Epithelial cell of proximal tubule (primary cell): ENCODE measurements at places on chromosomes 6 and 20. TPM values are rescaled to one million over a fixed set of nuclear protein-coding genes. Genes with fewer than 3 reads are reported as not detected.

GRCh38 chr6:31861919-31862343, 690 bp downstream of the NEU1 start:
- DNase-seq = no peak

DNA sequence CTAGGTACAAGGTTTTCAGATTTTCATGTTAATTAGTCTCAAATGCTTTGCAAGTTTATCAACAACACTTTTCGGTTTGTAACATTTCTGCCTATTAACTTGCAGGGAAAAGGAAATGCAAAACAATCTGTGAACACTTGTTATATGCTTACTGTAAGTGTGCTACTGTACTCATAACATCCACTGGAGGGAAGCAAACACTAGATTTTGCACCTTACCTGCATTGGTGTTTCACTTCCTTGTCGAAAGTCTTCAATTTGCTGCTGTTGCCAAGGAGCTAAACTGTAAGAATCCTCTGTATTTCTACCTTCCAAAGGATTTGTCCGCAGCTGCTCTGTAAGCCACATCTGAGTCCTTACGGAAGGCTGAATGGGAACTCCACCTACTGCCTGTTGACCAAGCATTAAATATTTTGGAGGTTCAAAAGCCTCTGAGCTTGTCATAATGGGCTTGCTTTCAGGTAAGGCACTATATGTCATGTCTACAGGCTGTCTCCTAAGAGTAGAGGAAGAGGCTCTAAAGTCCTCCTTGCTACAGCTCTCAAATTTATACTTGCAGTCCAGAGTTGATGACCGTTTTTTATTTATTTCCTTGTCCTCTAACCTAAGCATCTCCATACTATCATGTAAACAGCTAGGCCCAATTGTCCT, 17.3 kb downstream of the PLN start:
- no peak for DNase-seq

DNA sequence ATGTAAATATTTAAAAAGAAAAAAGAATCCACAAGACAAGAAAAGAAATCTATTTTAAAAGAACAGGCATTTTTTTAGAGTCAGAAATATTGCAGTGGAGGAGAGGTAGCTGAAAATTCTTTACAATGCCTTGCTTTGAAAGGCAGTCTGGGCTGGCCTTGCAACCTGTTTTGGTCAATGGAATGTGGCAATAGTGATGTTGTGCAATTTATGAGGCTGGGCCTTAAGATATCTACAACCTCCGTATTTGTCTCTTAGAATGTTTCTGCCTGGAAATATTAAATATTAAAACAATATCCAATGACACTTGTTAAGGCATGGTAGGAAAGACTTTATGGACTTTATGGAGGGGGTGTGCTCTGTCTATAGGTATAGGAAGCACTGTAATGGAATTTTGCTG, 14.8 kb upstream of the SCGN start:
- no peak for DNase-seq

- DNase-seq = no peak
Observed at GRCh38 chr20:22403022-22403631, 181.2 kb downstream of the FOXA2 start.

DNA sequence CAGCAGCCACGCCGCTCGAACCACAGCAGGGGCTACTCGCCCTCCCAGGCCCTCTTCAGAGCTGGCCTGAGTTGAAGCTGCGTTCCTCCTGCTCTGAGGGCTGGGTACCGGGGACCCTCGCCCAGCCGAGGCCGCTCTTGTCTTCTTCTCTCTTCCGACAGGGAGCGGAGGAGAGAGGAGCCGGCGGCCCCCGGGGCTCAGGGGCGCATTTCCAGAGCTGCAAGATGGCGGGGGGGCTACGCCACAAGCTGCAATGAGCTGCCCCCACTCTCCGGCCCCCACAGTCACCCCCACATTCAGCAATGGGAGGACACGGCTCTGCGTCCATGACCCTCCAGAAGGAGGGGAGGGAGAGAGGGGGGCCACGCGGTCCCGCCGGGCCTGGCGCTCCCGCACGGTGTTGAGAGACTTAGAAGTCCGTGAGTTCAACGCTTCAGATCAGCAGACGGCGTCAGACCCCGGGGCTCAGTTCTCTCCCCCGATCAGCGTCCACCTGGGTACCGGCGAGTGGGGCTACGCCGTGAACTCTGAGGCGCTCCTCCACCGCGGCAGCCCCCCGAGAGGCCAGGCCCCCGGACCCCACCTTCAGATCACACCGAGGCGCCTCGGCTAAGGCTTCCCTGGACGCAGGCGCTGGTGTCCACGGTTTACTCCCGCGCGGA, 31.6 kb downstream of the SLC2A4RG start:
- DNase-seq = no peak

DNA sequence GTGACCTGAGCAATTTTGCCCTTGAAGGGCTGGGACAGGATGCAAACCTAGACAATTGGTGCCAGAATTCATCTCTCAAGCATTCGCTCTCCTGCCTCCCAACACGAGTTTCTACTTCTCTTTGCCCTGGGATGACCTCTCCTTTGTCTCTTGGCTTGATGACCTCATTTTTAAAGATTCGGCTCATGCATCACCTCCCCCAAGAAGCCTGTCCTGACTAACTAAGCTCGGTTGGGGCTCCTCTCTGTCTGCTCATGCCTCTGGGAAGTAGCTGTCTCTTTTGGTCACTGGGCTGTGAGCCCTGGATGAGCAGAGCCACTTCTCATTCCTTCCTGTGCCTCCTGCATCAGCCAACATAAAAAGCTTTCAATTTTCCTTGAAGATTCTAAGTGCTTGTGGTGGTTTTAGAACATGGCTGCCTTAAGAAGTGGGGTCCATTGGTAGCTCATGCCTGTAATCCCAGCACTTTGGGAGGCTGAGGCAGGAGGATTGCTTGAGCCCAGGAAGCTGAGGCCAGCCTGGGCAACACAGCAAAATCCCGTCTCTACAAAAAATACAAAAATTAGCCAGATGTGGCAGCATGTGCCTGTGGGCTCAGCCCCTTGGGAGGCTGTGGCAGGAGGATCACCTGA, 11.1 kb upstream of the TCF15 start:
- DNase-seq = no peak

- no peak for DNase-seq
Observed at GRCh38 chr6:119296036-119297035, 53.2 kb downstream of the MAN1A1 start.

DNA sequence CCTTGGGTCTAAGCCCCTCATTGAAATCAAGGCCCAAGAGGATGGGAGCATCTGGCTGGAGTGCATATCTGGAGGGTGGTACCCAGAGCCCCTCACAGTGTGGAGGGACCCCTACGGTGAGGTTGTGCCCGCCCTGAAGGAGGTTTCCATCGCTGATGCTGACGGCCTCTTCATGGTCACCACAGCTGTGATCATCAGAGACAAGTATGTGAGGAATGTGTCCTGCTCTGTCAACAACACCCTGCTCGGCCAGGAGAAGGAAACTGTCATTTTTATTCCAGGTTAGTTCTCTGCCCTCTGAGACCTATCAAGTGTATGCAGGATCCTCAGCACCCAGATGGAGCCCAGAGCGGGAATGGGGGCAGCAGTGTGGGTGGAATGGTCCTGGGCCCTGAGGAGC, 5.1 kb downstream of the BTN2A2 start:
- no peak for DNase-seq

- peak; percentile 26 for DNase-seq
Observed at GRCh38 chr6:20092071-20092566, 120.2 kb downstream of the MBOAT1 start.

- no peak for DNase-seq
Observed at GRCh38 chr6:95686272-95686671, 108.9 kb downstream of the MANEA start.

- DNase-seq = no peak
Observed at GRCh38 chr6:49733680-49734079, 10.5 kb downstream of the CRISP3 start.

DNA sequence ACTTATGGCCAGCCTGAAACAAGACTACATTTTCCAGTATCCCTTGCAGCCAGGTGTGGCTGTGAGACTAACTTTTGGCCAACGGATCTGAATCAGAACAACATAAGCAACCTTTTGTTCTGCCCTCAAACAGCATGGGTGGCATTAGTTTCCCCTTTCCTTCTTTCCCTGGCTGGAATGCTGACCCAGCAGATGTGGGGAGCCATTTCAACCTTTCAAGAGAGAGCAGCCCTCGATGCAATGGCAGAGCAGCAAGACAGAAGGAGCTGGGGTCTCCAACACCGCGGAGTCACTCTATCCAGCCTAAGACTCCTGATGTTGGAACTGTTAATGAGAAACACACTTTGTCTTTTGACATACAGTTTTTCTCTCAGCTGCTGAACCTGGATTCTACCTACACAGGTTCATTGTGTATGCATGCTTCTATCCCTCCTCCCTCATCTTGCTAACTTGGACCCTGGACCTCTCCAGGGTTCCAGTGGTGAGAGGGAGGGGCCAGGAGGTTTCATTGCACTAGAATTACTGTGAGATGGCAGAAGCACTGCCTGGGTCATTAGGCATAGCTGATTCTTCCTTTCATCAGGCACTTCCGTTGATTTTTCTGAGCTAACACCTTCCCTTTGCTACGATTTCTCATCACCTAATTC, 28.8 kb upstream of the DDR1 start:
- no peak for DNase-seq

DNA sequence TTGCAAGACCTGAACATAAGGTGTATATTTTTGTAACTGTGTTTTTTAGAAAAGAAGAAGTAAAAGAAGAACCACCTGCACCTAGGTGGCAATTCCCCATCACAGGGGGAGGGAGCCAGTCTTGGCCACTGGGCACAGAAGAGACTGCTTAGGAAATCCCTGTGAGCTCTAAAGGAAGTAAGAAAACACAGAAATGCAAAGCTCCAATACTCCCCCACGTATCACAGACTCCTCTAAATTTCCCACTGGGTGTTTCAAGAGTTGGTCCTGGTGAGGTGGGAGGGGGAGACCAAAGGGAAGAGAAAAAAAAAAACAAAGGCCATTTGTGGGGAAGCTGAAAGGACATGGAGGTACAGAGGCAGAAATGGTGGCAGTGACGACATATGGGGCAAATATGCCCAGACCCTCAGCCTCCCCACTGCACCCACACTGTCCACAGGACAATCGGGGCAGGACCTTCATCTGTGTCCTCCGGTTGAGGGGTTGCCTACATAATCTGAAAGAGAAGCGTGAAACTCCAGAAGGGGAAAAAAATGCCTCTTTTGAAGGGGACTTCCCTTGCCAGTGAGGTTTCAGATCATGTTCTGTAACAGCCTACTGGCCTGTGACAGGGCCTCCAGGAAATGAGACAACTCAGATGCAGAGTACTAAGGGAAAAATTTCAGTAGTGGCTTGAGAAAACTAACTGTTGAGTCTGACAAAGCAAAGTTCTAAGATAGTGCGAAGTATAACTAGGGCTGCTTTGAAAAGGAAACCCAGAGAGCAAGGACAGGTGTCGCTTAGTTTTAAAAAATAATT, 226.2 kb upstream of the MARCKS start:
- peak; percentile 88 for DNase-seq

GRCh38 chr6:157329829-157330228, 6.5 kb upstream of the TMEM242 start:
- no peak for DNase-seq

DNA sequence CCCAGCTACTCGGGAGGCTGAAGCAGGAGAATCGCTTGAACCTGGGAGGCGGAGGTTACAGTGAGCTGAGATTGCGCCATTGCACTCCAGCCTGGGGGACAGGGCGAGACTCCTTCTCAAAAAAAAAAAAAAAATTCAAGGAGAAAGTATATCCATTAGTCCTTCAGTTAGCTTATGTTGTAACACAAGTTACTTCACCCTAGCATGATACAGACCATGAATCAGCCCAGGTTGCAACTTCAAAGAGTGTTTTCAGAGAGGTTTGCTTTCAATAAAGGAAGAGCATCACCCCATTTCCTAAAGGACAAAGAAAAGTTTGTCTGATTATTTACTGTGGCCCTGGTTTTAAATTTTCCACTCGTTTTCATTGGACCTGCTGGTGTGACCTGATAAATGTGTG, 73.0 kb downstream of the SERAC1 start:
- DNase-seq = no peak

GRCh38 chr20:36173451-36173933, 19.0 kb downstream of the EPB41L1 start:
- DNase-seq = no peak

- DNase-seq = no peak
Observed at GRCh38 chr6:42911171-42912021, 4.5 kb upstream of the PTCRA start.

GRCh38 chr6:160070427-160070826, 51.2 kb upstream of the SLC22A1 start:
- no peak for DNase-seq

DNA sequence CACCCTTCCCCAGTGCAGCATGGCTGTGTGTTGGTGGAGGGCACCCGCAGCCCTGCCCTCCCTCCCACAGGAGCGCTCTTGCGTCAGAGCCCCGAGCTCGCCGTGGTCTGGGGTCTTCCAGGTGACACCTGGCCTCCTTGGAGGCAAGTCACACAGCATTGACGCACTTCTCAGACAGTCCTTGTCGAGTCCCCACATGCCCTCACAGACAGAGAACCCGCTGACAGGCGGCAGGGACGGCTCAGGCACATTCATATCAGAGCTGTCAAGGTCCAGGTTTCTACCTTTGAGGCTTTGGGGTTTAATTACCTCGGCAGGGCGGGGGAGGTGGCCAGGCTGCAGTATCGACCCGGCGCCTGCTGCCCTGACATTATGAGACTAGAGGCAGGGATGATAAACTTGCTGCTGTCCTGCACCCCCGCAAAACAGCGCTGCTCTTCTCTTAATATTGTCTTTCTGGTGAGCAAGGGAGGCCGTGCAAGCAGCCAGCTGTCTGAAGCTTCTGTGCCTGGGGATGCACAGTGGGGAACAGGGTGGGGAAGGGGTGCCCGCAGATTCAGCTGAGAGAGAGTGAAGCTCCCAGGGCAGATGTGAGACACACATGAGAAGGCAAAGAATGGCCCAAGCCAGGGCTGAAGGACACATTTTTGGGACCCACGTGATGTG, 4.7 kb downstream of the NPEPL1 start:
- DNase-seq = no peak

GRCh38 chr20:754904-755303, 13.4 kb downstream of the SLC52A3 start:
- DNase-seq = no peak

DNA sequence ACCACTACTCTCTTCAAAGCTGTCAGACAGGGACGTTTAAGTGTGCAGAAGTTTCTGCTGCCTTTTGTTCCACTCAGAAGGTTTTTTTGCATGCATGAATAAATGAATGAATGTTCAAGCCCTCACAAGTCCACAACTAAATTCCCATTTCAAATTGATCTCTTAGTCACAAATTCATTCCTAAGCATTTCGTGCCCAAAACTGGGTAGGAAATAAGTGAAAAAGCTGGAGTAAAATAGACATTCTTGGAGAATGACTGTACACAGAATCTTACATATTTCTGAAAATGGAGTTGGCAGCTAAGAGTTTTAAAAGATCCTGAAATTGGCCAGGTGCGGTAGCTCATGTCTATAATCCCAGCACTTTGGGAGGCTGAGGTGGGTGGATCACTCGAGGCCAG, 117.6 kb downstream of the PERP start:
- no peak for DNase-seq

GRCh38 chr6:139580592-139581484, 206.4 kb upstream of the CITED2 start:
- DNase-seq = no peak

The TP53TG5 gene
- total RNA-seq = not detected in 2 replicates

The ADGRB3 gene
- 3.0 and 4.7 TPM in 2 replicates for total RNA-seq

The AHCY gene
- total RNA-seq = 194 and 319 TPM in 2 replicates

The CST2 gene
- total RNA-seq = not detected in 2 replicates

The TXLNB gene
- total RNA-seq = not detected in 2 replicates

The HLA-DRB5 gene
- total RNA-seq = not detected in 2 replicates

The GPR6 gene
- not detected in 2 replicates for total RNA-seq

The TRIM10 gene
- total RNA-seq = not detected in 2 replicates
